ENCODE measurements at places on chromosomes 7 and 10. TPM values are rescaled to one million over a fixed set of nuclear protein-coding genes. Genes with fewer than 3 reads are reported as not detected.

Gene HECW1
- total RNA-seq: 68.7 TPM

Gene CPN1
- not detected for total RNA-seq

Gene PDE1C
- 3.3 TPM for total RNA-seq

Gene TACC2
- 499 TPM for total RNA-seq

Gene TRPV6
- total RNA-seq: 0.27 TPM

Gene IL6
- total RNA-seq: not detected

Gene TSPAN33
- total RNA-seq: 6.6 TPM

Gene LRRC18
- total RNA-seq: not detected

Gene SAMD9
- not detected for total RNA-seq

Gene ITPRID1
- not detected for total RNA-seq

Gene OR2A7
- total RNA-seq: 0.22 TPM

Gene AKR1C8
- total RNA-seq: not detected

Gene RSBN1L
- total RNA-seq: 27.0 TPM
